ENCODE measurements at places on chromosomes 2 and 18. TPM values are rescaled to one million over a fixed set of nuclear protein-coding genes. Genes with fewer than 3 reads are reported as not detected.

GRCh38 chr2:62185475-62186155, 10.3 kb upstream of the B3GNT2 start:
- DNase-seq, result no peak
- peaks cover 10% of the 10 kb centered on the region for H3K27me3 ChIP-seq
- H3K27ac ChIP-seq, result no peak overlapping the region
- H3K4me1 ChIP-seq, result no peaks in the 10 kb centered on the region
- no peak overlapping the region for H3K4me3 ChIP-seq

Gene RAD51AP2
- total RNA-seq, result 0.14 TPM

GRCh38 chr18:31424383-31424988, 23.1 kb upstream of the DSG3 start:
- H3K4me3 ChIP-seq, result no peak overlapping the region
- peaks cover 24% of the 10 kb centered on the region for H3K4me1 ChIP-seq
- peak; percentile 67 for DNase-seq
- no peaks in the 10 kb centered on the region for H3K36me3 ChIP-seq
- no peak overlapping the region for H3K27ac ChIP-seq

DNA sequence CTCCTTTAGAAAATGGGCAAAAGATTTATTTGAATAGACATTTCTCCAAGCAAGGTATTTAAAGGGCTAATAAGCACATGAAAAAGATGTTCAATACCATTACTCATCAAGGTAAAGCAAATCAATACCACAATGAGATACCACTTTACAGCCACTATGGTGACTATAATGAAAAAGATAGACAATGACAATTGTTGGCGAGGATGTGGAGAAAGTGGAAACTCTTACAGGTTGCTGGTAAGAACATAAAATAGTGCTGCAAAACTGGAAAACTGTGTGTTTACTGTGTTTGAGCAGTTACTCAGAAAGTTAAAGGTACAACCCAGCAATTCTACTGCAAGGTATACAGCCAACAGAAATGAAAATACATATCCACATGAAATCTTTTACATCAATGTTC, 31.9 kb upstream of the RNU4ATAC start:
- DNase-seq, result no peak
- H3K4me1 ChIP-seq, result peaks cover 52% of the 10 kb centered on the region
- H3K27me3 ChIP-seq, result no peaks in the 10 kb centered on the region
- H3K4me3 ChIP-seq, result no peak overlapping the region

Gene RUFY4
- total RNA-seq, result not detected

DNA sequence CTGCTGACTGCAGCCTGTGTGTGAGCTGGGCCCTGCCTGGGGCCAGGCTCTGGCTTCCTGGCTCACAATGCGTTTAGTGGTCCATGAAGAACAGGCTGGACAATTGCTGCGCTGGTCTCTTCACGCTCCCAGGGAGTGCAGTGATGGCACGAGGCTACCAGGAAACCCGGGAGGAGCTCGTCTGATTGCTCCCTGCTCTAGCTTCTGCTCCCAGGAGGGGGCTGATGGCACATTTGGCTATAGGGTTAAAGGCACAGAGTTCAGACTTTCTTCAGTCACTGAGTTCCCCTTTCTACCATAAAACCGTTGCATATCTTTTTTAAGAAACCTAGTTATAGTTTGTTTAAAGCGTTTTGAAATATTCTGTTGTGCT, 60.1 kb downstream of the KCNF1 start:
- DNase-seq, result no peak
- no peaks in the 10 kb centered on the region for H3K36me3 ChIP-seq
- H3K27me3 ChIP-seq, result peaks cover 76% of the 10 kb centered on the region
- no peak overlapping the region for H3K27ac ChIP-seq

Gene SERPINB4
- not detected for total RNA-seq

Gene TRABD2A
- total RNA-seq, result 20.0 TPM

Gene CHRND
- total RNA-seq, result not detected

Gene DPP4
- total RNA-seq, result not detected

- peak overlapping the region; percentile 5 for H3K27ac ChIP-seq
- H3K36me3 ChIP-seq, result no peaks in the 10 kb centered on the region
- H3K4me3 ChIP-seq, result no peak overlapping the region
- no peaks in the 10 kb centered on the region for H3K27me3 ChIP-seq
- no peak for DNase-seq
- peaks cover 42% of the 10 kb centered on the region for H3K4me1 ChIP-seq
Measured at GRCh38 chr2:36451512-36451911, 95.9 kb downstream of the CRIM1 start.

DNA sequence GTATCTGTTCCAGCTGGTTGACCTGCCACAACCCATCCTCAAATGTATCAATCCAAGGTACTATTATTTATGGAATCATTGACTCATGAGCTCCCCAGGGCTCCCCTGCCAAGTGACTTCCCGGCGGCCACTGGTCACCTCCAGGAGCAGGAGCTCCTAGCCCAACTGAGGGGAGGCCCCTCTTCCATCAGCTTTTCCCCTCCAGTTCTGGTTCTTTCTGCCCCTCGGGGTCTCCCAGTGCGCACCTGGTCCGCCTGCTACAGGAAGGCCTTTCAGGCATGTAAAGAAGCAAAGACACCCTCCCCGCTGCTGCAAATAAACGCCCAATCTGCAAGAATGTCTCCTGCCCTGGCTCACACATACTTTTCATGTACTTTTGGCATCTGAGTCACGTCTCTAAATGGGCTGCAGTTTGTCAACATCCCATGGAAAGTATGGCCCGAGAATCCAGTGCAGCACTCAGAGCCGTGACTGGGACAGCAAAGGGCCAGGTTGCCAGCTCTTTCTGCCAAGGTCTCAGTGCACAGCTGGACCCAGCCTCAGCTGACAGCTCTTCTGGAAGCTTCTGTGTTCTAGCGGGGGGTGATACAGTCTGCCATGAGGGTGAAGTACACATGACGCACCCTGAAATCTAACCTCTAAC, 41.4 kb downstream of the KLHL29 start:
- peak overlapping the region; percentile 94 for H3K27ac ChIP-seq
- H3K4me1 ChIP-seq, result peaks cover 27% of the 10 kb centered on the region
- peak overlapping the region; percentile 9 for H3K4me3 ChIP-seq
- no peaks in the 10 kb centered on the region for H3K27me3 ChIP-seq

Gene PLGLB1
- total RNA-seq, result 0.74 TPM

GRCh38 chr2:105674401-105674800, 70.3 kb upstream of the NCK2 start:
- no peaks in the 10 kb centered on the region for H3K4me1 ChIP-seq
- peaks cover 43% of the 10 kb centered on the region for H3K27me3 ChIP-seq
- H3K36me3 ChIP-seq, result no peaks in the 10 kb centered on the region
- no peak overlapping the region for H3K27ac ChIP-seq
- no peak for DNase-seq
- H3K4me3 ChIP-seq, result no peak overlapping the region

GRCh38 chr2:200625958-200626363, 40.1 kb downstream of the AOX1 start:
- H3K4me1 ChIP-seq, result peaks cover 44% of the 10 kb centered on the region
- no peak overlapping the region for H3K4me3 ChIP-seq
- peaks cover 8% of the 10 kb centered on the region for H3K36me3 ChIP-seq
- peak overlapping the region; percentile 12 for H3K27ac ChIP-seq

DNA sequence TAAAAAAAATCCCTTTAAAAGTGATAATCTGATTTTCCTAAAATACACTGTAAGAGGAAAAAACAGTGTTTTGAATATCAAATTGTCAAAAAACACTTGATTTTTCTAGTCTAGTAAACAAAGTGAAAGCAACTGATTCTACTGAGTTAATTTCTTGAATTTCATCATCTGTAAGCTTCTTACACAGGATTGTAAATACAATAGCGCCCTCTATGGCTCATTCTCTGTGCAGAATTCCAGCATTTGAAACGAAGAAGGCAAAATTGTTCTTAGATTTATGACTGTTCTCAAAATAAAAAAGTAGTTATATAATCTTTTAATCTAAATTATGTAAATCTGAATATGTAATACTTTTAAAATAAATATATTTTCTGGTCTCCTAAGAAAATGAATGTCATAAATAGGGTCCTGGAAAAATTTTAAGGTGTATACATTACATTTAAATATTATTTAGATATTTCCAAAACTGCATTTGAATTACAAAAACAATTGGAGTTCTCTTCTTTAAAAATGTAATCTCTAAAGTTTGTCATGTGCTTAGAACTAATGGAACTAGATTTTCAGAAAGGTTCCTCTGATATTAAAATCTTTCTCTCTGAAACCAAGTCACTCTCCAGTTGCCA, 176.9 kb upstream of the MC4R start:
- no peak overlapping the region for H3K4me3 ChIP-seq
- H3K27me3 ChIP-seq, result peaks cover 58% of the 10 kb centered on the region
- peak; percentile 53 for DNase-seq
- no peaks in the 10 kb centered on the region for H3K36me3 ChIP-seq

Gene MC5R
- total RNA-seq, result not detected

DNA sequence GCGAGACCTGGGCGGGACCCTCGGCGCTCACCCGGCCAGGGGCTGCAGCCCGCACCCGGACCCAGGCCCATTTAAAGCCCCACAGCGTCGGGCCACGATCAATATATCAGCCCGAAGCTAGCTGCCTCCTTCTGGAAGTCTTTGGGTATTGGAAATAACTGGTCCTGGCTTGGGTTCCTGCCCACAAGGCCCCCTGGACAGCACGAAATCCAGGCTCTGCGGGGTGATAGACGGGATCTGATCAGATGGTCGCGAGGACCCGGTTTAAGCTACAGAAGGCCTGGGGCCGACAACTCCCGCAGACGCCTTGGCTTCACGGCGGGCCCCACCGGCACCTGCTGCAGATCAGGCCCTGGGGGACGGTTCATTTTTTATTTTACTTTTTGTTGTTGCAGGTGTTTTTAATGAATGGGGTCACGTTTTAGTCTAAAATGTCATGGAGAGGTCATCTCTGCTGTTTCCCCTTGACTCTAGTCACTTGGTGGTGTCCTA, 362 bp upstream of the PSTPIP2 start:
- H3K36me3 ChIP-seq, result peaks cover 14% of the 10 kb centered on the region
- H3K27me3 ChIP-seq, result no peaks in the 10 kb centered on the region
- peaks cover 35% of the 10 kb centered on the region for H3K4me1 ChIP-seq
- DNase-seq, result no peak
- peak overlapping the region; percentile 65 for H3K27ac ChIP-seq
- H3K4me3 ChIP-seq, result peak overlapping the region; percentile 85

DNA sequence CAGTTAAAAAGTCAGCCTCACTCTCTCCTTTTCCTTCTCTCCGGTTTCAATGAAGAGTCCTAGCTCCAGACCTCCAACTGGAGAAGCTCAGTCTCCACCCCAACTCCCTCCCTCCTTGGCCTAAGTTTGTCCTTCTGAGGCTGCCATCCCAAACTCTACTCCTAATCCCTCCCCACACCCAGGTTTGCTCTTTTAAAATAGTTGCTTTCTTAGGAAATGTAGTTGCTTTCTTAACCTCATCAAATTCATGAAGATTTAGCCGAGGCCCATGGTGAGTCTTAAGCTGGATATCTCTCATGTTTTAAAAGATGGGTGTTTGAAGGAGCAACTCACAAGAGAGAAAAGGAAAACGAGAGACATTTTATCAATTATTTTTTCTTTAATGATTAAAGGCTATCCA, 937 bp upstream of the LANCL1 start:
- H3K4me1 ChIP-seq, result peaks cover 11% of the 10 kb centered on the region
- peak; percentile 81 for DNase-seq
- H3K27ac ChIP-seq, result peak overlapping the region; percentile 69
- H3K27me3 ChIP-seq, result no peaks in the 10 kb centered on the region

Gene CELF4
- total RNA-seq, result not detected

- no peak overlapping the region for H3K4me3 ChIP-seq
- H3K4me1 ChIP-seq, result peaks cover 5% of the 10 kb centered on the region
- peak; percentile 24 for DNase-seq
- no peak overlapping the region for H3K27ac ChIP-seq
- H3K36me3 ChIP-seq, result no peaks in the 10 kb centered on the region
- H3K27me3 ChIP-seq, result no peaks in the 10 kb centered on the region
Measured at GRCh38 chr18:7164323-7165004, 46.9 kb upstream of the LAMA1 start.

DNA sequence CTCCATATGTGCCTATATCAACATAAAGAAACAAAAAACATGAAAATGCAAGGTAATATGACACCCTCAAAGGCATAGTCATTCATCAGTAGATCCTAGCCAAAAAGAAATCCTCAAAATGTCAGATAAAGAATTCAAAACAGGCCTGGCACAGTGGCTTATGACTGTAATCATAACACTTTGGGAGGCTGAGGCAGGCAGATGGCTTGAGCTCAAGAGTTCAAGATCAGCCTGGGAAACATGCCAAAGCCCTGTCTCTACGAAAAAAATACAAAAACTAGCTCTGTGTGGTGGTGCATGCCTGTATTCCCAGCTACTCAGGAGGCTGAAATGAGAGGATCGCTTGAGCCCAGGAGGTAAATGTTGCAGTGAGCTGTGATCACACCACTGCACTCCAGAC, 284.6 kb upstream of the KLHL29 start:
- no peak overlapping the region for H3K27ac ChIP-seq
- DNase-seq, result peak; percentile 10
- no peaks in the 10 kb centered on the region for H3K36me3 ChIP-seq
- no peak overlapping the region for H3K4me3 ChIP-seq
- no peaks in the 10 kb centered on the region for H3K4me1 ChIP-seq

GRCh38 chr2:142877216-142877838, at the start of gene KYNU:
KYNU (plus strand) TSS chr2:142877664; CDS start chr2:142885368, 7,704 bp downstream.
- peaks cover 42% of the 10 kb centered on the region for H3K36me3 ChIP-seq
- peak; percentile 87 for DNase-seq
- H3K27me3 ChIP-seq, result no peaks in the 10 kb centered on the region
- H3K27ac ChIP-seq, result peak within 1 kb of the TSS; percentile 97
- peak within 1 kb of the TSS; percentile 93 for H3K4me3 ChIP-seq
- H3K4me1 ChIP-seq, result peaks cover 50% of the 10 kb centered on the region

Gene ROCK1
- 44.6 TPM for total RNA-seq

DNA sequence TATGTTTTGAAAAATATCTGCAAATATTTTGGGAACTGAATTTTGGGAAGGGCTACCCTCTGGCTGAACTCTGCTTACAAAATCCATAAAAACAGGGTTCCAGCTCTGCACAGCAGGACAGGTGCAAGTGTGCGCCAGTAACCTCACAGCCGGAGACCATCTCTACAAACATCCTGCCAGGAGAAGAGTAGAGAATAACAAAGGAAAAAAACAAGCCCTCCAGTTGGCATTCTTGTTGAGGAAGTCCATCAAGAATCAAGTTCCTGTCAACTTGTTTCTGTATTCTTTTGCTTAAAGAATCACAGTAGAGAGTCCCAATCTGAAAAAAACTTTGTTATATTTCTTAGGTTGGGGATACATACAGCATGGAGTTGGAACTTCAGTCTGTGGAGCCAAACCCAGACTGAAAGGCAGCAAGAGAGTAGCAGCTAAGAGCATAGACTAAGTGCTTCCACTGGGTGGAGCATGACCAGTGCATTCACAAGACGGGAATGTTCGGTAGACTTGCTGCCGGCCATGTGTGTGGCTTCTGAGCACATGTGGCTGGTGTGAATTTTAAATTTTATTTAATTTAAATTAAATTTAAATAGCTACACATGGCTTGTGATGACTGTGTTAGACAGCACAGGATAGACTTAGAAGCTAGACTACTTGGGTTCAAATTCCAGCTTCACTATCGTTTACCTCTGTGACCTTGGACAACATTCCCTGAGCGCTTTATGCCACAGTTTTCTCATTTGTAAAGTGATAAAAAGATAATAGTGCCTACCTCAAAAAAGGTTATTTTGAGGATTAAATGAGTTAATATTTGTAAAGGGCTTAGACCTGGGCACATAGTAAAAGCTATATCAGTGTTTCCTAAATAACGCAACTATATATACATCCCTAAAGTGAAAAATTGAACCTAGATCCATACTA, 41.9 kb downstream of the SPTBN1 start:
- no peak for DNase-seq
- H3K4me1 ChIP-seq, result no peaks in the 10 kb centered on the region
- no peaks in the 10 kb centered on the region for H3K27me3 ChIP-seq

GRCh38 chr2:172431463-172431862, 4.1 kb downstream of the ITGA6 start:
- peaks cover 15% of the 10 kb centered on the region for H3K36me3 ChIP-seq
- DNase-seq, result no peak
- H3K4me3 ChIP-seq, result peak overlapping the region; percentile 86
- H3K27me3 ChIP-seq, result no peaks in the 10 kb centered on the region
- H3K4me1 ChIP-seq, result peaks cover 39% of the 10 kb centered on the region

GRCh38 chr2:37287966-37288365, 36.7 kb downstream of the PRKD3 start:
- H3K27me3 ChIP-seq, result no peaks in the 10 kb centered on the region
- no peak overlapping the region for H3K4me3 ChIP-seq
- H3K4me1 ChIP-seq, result peaks cover 12% of the 10 kb centered on the region

Measured in MCF 10A (cell line).